ENCODE measurements at places on chromosomes 3 and 15. TPM values are rescaled to one million over a fixed set of nuclear protein-coding genes. Genes with fewer than 3 reads are reported as not detected.

The RGMA gene
- polyA plus RNA-seq, result not detected

DNA sequence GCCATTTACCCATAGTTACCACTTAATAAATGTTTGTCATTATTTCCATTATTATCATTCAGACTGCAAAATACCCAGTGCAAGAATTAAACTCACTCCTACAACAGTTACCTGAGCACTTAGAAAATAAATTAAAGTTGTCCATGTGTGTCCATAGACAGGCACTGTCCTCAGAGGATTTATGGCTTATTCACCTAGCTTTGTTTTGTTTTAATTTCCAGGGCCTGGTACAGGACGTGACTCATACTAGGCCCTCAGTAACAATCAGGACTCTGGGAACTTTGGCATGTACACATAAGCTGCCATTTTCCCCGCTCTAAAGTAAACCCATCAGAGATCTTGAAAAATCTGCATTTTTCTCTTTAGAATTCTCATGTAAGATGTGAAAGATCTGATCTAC is 458.5 kb upstream of the ARRDC4 start:
- no peaks in the 10 kb centered on the region for H3K4me1 ChIP-seq
- no peaks in the 10 kb centered on the region for H3K27me3 ChIP-seq
- H3K27ac ChIP-seq, result no peak overlapping the region

DNA sequence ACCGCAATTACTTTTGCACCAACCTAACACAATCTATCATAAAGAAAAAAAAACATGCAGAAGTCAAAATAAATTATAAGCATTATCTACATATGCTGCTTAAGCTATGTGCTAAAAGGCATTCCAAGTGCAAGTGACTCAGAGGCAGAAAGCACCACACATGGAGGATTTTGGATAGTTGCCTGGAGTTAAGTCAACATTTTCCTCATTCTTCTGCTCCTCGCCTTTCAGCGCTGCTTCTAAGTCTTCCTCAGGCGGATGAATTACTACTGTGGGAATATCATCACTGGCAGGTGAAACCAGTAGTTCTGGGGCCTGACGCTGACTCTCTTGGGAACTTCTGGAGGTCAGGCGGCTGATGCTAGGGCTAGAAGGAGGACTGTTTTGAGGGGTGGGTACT is 53.1 kb downstream of the SLC4A7 start:
- no peak overlapping the region for H3K4me3 ChIP-seq
- no peaks in the 10 kb centered on the region for H3K4me1 ChIP-seq
- H3K27me3 ChIP-seq, result no peaks in the 10 kb centered on the region
- no peak for DNase-seq
- H3K27ac ChIP-seq, result no peak overlapping the region

DNA sequence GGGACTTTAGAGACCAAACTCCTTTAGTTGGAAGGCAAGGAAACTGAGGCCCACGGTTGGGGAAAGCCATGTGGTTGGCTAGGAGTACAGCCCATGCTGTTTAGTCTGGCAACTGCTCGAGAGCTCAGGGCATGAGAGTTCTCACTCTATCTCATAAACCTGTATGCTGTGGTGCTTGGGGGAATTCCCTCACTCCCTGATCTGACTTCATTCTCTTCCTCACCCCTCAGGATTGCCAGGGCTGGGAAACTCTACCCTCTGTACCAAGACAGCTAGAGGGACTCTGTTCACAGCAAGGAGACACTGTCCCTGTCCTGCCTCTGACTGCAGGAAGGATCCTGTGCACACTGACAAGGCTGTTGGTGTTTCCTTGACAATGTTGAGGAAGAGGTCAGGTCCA is 230.2 kb downstream of the ZNF621 start:
- no peak overlapping the region for H3K4me3 ChIP-seq
- H3K27ac ChIP-seq, result no peak overlapping the region
- no peaks in the 10 kb centered on the region for H3K4me1 ChIP-seq
- H3K27me3 ChIP-seq, result peaks cover 9% of the 10 kb centered on the region
- no peak for DNase-seq

- H3K27me3 ChIP-seq, result no peaks in the 10 kb centered on the region
- no peak for DNase-seq
- no peak overlapping the region for H3K27ac ChIP-seq
- no peaks in the 10 kb centered on the region for H3K36me3 ChIP-seq
- no peak overlapping the region for H3K4me3 ChIP-seq
Measured at GRCh38 chr15:25184356-25185155, 229.8 kb downstream of the SNRPN start.

- H3K4me3 ChIP-seq, result peak overlapping the region; percentile 77
- peaks cover 42% of the 10 kb centered on the region for H3K36me3 ChIP-seq
- peak overlapping the region; percentile 97 for H3K27ac ChIP-seq
- DNase-seq, result peak; percentile 66
Measured at GRCh38 chr15:88647351-88648105, 8.7 kb downstream of the ISG20 start.

Data from naive B cell (primary cell).